ENCODE measurements at places on chromosomes 3 and 15.

DNA sequence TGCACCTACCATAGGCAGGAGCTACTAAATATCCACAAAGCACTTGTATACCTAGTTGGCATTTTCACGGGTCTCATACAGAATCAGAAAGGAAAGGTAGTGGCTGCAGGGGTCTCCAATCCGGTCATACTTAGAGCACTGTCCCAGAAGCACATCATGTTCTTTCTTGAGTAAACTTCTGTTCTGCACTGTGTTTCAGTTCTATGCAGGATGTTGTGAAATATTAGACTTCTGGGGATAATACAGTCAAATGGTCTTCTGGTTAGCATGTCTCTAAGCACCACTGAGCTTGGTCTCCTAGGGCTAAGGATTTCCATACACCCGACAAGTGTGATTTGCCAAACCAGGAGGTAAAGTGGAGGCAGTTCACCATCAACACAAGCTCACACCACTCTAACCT, 27.9 kb downstream of the MINDY4B start:
- no peak for DNase-seq

DNA sequence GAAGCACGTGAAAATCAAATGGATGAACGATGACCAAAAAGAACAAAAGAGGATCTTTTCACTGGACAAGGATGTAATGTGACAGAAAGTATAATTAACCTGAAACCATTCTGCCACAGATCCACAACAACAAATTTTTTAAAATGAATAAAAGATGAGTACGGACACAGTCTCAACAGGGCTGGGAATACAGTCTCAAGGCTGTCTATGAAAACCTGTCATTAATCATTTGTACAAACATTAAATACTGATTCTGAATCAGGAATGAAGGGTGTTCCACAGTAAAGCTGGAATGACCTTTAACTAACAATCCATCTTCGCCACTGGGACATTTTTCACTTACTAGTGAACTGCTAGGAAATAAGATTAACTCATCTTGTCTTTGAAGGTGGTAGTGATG, 506.9 kb upstream of the ADAMTS9 start:
- no peak for DNase-seq

DNA sequence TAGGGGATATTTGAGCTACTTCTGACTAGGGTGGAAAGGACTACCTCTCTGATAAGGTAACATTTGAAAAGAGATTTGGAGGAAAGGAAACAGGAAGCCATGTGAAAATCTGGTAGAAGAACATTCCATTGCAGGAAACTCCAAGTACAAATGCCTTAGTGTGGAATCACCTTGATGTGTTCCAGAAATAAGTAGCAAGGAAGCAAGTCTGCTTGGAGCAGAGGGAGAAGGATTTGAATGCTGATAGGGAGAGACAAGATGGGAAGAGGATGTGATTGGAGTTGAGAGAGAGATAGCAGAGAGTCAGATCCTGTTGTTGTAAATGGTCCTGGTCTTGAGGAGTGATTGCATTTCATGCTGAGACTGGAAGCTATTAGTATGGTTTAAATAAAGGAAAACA, 335.1 kb upstream of the DCBLD2 start:
- DNase-seq = no peak

DNA sequence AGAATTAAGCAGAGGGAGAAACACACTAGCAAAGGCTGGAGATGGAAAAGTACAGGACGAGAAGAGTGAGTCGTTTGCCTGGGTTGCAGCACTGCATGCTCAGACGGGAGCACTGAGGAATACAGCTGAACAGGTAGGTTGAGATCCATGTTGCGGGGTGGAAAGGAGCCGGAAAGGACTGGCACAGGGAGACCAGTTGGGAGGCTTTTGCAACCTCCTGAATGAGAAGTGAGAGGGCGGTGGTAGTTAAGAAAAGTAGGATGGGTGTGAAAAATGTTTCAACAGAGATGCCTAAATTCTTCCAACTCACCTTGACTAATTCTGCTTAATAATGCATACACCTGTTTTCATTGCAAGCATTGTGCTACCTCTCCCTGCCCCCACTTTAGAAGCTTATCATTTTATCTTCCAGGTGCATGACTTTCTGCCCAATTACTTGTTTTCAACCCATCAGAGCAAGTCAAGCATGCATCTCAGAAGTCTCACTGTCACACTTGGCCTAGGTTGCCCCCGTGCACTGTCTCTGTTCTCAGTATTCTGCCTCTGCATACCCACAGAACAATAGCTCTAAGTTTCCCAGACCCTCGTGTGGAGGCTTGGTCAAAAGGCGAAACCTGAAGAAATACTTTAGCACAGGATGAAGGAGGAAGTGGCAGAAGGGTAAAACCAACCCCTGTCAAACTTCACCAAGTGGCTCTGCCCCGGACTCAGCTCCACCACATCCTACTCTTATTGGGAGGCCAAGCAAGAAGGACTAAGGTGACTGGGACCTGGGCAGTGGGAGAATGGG, 199.3 kb upstream of the BCL6 start:
- DNase-seq = no peak

DNA sequence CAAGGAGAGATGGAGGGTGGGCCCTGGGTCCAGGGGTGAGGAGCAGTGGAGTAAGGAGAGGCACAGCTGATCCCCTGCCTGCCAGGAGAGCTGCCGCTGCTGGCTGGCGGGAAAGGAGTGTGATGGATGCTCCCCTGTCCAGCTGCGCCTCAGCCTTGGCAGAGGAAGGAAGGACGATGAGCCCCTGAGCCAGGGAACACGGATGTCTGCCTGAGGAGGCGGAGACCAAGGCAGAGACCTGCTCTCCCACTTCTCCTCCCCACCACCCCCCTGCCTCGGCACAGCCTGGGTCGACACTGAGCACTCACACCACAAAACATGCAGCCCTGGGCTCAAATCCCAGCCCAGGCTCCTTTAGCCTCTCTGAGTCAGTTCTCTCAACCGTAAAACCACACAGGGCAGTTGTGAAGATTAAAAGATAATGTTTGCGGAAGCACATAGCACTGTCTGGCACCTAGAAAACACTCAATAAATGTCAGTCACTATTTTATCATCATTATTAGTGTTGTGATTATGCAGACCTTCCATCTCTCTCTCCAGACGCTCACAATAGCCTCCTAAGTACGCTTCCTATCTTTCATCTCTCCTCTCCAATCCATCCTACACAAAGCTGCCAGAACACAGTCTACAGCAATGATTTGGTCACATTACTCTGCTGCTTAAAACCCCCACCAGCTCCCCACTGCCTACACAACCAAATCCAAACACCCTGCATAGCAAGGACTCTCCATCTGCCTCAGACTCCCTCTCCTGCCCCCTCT, 52.2 kb downstream of the SEMA5B start:
- no peak for DNase-seq

Measured in effector memory CD8-positive, alpha-beta T cell (primary cell).